Urinary bladder (tissue), 4 donors: ENCODE measurements at places on chromosomes 4 and X. TPM values are rescaled to one million over a fixed set of nuclear protein-coding genes. Genes with fewer than 3 reads are reported as not detected.

The MAGEE2 gene
- total RNA-seq, result 0.74 TPM

The INTS6L gene
- total RNA-seq, result 32.3 TPM

The MSL3 gene
- total RNA-seq, result 22.2 TPM

The FAT4 gene
- 118 TPM for total RNA-seq

- DNase-seq, result no peak
Observed at GRCh38 chr4:44632089-44632488, 19.3 kb downstream of the YIPF7 start.

GRCh38 chrX:46712764-46713163, 46.2 kb downstream of the SLC9A7 start:
- no peak for DNase-seq

DNA sequence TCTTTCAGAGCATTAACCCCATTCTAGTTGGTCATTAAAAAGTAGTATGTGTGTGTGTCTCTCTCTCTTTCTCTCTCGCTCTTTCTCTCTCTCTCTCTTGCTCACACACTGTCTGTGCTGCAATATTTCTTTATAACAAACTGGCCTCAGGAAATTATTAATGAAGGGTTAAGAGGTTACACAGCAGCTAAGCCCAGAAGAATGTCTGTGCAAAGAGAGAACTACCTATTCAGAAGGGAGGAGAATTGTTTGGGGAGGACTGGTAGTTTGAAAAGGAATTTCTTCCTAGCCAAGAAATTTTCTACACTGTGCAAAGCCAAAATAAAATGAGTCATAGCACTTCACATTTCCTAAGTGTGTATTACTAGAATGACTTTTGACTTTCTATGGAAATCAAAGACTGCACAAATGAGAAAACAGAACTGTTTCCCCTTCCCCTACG, 22.2 kb downstream of the PDGFC start:
- no peak for DNase-seq

GRCh38 chr4:104494822-104495559, at the start of gene CXXC4:
TSS of gene CXXC4 (minus strand) at chr4:104494894. CDS start at chr4:104491802, 3,092 bp downstream.
- DNase-seq, result peak; percentile 75

GRCh38 chr4:55157559-55158277, 32.3 kb upstream of the KDR start:
- no peak for DNase-seq
